ENCODE measurements at places on chromosomes 2 and 18. TPM values are rescaled to one million over a fixed set of nuclear protein-coding genes. Genes with fewer than 3 reads are reported as not detected.

DNA sequence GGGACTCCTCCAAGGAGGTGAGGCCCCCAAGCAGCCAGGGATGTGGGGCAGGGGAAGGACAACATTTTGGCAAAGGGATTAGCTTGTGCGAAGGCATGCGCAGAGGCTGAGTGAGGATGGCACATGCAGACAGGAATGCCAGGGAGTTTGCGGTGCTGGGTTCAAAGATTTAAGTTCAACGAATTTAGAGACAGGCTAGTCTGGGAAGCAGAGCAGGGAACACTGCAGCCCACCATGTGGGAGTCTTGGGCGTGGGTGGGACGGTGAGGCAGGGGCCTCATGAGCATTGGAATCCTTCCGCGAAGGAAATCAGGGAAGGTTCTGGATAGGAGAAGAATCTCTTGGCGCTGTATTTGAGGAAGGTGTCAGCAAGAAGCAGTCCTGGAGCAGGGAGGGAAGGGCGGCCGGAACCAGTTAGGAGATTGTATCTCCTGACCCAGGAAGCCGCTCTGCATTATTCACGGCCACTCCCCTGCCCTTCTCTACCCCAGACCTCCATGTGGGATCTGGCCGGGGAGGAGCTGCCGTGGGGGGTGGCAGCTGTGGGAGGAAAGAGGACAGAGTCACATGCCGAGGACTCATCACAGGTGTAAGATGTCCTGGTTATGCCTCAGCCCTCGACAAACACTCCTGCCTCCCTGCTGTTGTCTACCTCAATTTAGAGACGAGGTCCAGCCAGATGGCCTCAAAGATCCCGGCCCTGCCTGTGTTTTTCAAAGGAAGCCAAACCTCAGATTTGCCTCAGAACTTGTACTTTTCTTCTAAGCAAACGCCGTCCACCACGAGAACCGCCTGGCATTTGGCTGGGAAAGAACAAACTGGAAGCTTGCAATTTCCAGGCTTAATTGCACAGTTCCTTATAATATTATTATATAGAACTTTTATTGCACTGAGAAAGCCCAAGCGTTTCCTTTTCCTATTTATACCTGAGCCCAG is 123.7 kb upstream of the SMAD2 start:
- peak; percentile 51 for DNase-seq

DNA sequence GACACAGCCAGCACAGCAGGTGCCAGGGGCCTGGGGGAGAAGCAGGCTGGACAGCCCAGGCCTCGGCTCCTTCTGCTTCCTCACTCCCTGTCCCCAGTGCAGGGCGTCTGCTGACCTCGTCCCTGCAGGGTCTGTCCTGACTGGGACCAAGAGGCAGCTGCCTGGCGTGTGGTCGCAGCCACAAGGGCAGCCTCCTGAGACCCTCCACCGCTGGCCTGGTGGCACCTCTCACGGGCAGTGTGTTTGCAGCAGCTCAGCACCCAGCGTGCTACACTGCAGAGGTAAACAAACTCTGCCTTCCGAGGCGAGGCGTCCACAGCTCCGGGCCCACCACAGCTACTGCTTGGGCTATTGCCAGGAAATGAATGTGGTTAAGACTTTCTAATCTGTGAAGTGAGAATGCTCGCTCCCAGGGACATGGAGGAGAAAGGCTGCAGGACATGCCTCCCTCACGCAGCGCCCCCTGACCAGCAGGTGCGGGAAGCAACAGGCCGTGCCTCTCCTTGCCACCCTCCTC is 46.1 kb upstream of the HPCAL1 start:
- peak; percentile 48 for DNase-seq

GRCh38 chr18:58345875-58346274 is 283.0 kb downstream of the ALPK2 start:
- no peak for DNase-seq

GRCh38 chr2:140551287-140551686 is 1579.5 kb downstream of the LRP1B start:
- DNase-seq, result no peak

- no peak for DNase-seq
These were observed at the start of gene TXNDC2 for GRCh38 chr18:9885170-9886004. Gene TXNDC2 (plus strand): TSS chr18:9885973. CDS start chr18:9886681, 708 bp downstream.

- DNase-seq, result peak; percentile 22
These were observed 134.2 kb downstream of the DTNB start for GRCh38 chr2:25539136-25539535.

GRCh38 chr2:226429476-226429875 is 370.1 kb downstream of the IRS1 start:
- DNase-seq, result no peak

DNA sequence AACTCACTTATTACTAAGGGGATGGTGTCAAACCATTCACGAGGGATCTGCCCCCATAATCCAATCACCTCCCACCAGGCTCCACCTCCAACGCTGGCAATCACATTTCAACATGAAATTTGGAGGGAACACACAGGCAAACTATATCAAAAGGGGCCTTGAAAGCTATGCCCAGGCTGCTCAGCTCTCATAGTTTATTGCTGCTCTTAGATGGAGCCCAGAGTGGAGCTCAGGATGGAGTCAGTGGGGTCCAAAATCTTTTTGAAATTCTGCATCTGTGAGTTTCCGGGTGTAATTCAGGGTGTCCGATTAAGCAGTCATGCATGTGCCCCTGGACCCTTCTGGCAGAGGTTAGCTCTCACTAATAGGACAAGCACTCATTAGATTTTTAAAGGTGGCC is 24.3 kb downstream of the RHOB start:
- DNase-seq, result no peak

- DNase-seq, result no peak
These were observed 41.4 kb downstream of the B4GALT6 start for GRCh38 chr18:31643003-31643402.

GRCh38 chr2:51620796-51621195 is 588.9 kb upstream of the NRXN1 start:
- no peak for DNase-seq

DNA sequence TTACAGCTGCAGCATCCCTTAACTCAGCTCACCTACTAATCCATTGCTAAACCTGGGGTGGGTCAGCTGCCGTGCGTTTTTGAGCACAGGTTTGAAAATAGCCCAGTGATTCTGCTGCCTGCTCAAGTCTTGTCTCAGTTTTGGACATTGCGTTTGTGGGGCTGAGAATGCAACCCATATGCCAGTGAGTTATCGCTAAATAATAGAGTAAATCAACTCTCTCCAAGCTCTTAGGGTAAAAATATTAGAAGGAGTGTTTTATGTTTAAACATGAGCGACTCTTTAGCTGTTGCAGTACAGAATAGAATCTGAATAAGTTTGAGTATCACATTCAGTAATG is 2.1 kb downstream of the TSHZ1 start:
- DNase-seq, result no peak

DNA sequence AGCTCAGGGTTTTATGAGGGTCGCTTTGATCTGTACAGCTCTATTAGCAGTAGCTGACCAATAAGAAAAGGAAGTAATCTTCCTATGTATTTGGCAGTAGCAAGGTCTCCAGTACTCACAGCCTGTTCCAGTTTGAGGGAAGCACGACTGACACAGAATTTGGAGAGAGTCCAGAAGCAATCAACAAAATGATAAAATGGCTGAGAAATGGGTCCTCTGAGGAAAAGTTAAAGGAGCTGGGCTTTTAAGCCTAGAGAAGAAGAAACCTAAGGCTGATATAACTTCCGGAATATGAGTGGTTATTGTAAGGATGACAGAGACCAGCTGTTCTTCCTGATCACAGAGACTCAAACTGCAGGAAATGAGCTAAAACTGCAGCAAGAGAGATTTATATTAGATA is 382.8 kb downstream of the GPD2 start:
- peak; percentile 40 for DNase-seq

DNA sequence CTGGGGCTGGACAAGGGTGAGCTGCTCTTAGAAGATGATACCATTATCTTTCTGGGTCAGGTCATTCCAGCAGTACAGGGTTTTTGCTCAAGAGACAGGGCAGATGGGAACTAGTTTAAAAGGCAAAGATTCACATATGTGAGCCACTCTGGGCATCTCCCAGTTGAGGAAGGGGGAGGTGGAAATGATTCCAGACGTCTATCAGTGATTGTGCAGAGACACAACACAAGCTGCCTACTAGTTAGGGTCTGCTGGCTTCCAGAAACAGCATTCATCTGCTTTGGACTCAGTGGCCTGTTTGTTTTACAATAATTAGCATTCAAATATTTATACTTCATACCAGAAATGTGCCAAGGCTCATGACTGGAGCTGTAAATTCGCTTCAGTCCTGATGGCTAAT is 32.3 kb downstream of the ST6GAL2 start:
- no peak for DNase-seq

DNA sequence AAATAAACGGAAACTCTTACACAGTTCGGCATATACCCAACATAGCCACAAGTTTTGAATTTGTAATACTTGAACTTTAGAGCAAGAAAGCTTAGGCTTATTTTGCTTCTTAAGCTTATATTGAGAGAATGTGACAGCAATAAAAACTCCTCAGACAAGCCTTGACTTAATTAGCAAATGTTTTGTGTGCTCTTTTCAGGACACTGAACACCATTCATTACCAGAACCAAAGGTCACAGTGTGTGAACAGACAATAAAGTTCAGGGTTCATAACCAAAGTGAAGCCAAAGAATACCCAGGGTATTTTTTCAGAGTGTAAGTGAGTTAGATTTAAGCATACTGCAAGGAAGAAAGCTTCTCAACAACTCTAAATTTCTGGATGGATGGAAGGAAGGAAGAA is 605.8 kb downstream of the METTL4 start:
- DNase-seq, result no peak

GRCh38 chr2:15726321-15727057 is 134.8 kb downstream of the DDX1 start:
- DNase-seq, result no peak

- DNase-seq, result no peak
These were observed 1.2 kb downstream of the GYPC start for GRCh38 chr2:126657148-126657635.

DNA sequence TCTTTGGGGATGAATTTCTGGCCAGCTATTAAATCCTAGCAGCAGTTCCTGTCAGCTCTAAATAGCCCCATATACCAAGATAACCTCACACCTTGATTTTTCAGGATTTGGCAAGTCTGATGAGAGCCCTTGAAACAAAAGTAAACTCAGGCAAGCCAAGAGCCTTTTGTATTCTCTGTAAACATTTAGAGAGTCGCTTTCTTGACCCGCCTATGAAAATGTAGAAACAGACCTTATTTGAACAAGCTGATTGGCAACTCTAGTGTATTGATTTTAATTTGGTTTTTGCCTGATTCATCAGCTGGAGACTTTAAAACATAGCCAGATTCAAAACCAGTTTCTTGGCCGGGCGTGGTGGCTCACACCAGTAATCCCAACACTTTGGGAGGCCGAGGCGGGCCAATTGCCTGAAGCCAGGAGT is 43.4 kb downstream of the CABLES1 start:
- no peak for DNase-seq

GRCh38 chr2:119387381-119388129 is 20.8 kb downstream of the DBI start:
- DNase-seq, result peak; percentile 71

GRCh38 chr2:138115666-138116065 is 151.4 kb downstream of the HNMT start:
- peak; percentile 54 for DNase-seq

DNA sequence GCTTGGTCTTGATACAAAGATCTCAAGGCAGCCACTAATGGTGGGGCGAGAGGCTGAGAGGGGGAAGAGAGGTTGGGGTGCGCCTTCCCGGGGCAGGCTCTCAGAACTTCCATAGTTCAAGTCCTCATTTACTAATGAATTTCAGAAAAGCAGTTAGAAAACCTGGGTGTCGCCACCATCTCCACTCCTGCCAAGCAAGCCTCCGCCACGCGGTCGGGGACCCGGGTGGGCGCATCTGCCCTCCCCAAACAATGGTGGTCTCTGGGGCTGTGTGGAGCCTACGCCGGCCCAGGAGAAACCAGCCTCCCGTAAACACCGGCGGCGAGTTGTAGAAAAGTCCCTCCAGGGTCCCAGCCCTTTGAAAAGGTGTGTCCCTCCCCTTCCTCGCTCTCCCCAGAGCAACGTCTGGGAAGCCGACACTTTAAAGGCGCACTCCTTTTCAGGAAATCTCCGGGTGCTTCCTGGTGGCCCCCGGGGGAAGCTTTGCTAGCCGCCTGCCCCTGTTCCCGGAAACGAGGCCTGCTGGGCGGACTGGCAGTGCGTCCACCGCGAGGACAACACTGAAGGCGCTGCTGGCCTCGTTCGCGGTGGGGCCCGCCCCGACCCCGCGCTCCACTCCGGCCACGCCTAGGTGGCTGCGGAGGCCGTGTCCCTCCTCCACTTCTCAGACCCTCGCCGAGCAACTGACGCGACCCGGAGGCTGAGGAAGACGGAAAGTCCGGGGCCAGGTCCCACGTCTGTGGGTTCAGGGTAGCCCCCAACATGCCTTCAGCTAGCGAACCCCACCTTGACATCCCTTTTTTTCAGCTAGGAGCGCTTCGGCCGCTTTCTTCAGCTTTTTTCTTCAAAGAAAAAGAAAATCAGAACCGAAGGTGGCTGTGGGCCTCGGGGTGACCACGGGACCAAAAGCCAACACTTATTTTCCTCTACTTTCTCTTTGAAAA is 16.8 kb downstream of the EVX2 start:
- no peak for DNase-seq

DNA sequence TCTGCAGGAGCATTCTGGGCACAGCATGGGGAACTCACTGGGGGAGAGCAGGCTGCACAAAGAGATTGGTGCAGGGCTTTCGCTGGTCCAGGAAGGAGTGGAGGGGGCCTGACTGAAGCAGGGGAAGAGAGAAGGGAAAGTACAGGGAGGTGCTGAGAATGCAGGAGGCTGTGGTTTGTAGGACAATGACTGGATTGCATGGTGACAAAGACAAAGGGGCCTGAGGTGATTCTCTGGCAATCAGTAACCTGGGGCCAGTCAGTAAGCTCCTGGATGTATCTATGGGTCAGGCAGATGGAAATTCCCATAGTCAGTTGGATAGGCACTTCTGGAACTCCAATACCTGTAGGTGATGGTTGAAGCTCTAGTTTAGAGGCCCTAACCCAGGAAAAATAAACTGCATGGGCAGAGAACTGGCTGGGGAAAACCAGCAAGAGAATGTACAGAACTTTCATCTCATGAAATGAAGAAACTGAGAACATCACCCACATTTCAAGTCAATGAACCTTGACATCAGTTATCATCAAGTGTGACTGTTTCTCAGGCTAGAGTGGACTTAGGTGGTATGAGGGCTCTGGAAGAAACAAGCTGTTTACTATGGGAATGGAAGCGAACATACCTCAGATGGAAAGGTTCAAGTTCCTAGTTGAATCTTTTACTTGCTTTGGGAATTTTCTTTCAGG is 193.2 kb downstream of the TPGS2 start:
- no peak for DNase-seq

- DNase-seq, result no peak
These were observed 47.2 kb downstream of the CDC42EP3 start for GRCh38 chr2:37623971-37624900.

- peak; percentile 39 for DNase-seq
These were observed 79.8 kb upstream of the RNF152 start for GRCh38 chr18:61972389-61973264.

GRCh38 chr2:168345601-168346000 is 98.2 kb upstream of the STK39 start:
- no peak for DNase-seq

The GAREM2 gene
- total RNA-seq, result 1.2 TPM

The CD28 gene
- 0.45 TPM for total RNA-seq

The LTBP1 gene
- 14.4 TPM for total RNA-seq

The RAB10 gene
- total RNA-seq, result 139 TPM

The CWC22 gene
- total RNA-seq, result 13.9 TPM

The CAPN13 gene
- not detected for total RNA-seq

The MC5R gene
- total RNA-seq, result 0.21 TPM

The KIF1A gene
- total RNA-seq, result 0.05 TPM

The HOXD10 gene
- total RNA-seq, result not detected

The CCBE1 gene
- 8.6 TPM for total RNA-seq

The POMC gene
- total RNA-seq, result not detected
